ENCODE measurements at places on chromosomes 16 and 17. TPM values are rescaled to one million over a fixed set of nuclear protein-coding genes. Genes with fewer than 3 reads are reported as not detected.

DNA sequence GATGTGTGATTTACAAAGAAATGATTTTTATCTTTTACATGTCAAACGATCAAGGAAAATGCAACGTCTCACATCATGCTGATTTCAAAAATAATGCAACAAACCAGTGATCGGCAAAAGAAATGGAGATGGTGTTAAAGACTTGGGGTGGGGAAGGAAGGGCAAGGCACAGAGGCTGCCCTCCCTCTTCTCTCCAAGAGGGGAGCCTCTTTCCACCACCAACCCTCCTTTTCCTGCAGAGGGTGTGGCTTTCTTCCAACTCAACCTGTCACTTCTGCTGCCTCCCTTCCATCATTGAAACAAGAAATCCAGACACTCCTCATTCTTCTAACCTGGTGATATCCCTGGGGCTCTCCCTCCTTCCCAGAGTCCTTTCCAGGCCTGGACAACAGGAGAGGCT lies 320.8 kb downstream of the SLC39A11 start:
- no peak for DNase-seq

- no peak for DNase-seq
These were observed 199.8 kb upstream of the WSCD1 start for GRCh38 chr17:5870231-5870953.

The TBC1D3E gene
- not detected for polyA plus RNA-seq

The SEPTIN1 gene
- polyA plus RNA-seq = 0.44 TPM

The SLC43A2 gene
- polyA plus RNA-seq = 6.8 TPM

The GINS2 gene
- 0.15 TPM for polyA plus RNA-seq

GRCh38 chr17:8418471-8418870 lies 17.2 kb upstream of the NDEL1 start:
- DNase-seq = no peak

DNA sequence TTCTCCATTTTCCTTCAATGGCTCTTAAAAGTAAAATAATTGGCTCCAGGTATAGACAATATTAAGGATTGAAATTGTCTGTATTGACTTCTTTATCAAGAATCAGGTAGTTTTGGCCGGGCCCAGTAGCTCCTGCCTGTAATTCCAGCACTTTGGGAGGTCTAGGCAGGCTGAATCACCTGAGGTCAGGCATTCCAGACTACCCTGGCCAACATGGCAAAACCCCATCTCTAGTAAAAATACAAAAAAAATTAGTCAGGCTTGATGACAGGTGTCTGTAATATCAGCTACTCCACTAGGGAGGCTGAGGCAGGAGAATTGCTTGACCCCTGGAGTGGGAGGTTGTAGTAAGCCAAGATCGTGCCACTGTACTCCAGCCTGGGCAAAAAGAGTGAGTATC lies 1008.5 kb upstream of the EEF2KMT start:
- no peak for DNase-seq

DNA sequence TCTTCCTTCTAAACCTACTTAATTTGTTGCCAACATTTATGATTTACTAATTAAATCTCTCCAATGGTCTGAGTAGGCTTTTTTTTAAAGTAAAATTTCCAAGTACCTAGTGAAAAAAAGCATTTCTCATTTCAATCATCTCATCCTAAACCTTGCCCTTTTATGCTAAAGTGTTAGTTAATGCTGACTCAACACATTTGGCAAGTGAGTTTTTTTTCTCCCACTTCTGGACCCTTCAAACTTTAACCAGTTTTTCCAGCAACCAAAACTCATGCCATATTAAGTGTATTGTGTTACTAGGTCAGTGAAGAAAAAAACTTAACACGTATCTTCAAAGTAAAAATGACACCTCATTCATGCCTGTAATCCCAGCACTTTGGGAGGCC lies 5.3 kb downstream of the AP1G1 start:
- no peak for DNase-seq

- DNase-seq = no peak
These were observed 139.3 kb downstream of the IRF8 start for GRCh38 chr16:86037999-86038925.

DNA sequence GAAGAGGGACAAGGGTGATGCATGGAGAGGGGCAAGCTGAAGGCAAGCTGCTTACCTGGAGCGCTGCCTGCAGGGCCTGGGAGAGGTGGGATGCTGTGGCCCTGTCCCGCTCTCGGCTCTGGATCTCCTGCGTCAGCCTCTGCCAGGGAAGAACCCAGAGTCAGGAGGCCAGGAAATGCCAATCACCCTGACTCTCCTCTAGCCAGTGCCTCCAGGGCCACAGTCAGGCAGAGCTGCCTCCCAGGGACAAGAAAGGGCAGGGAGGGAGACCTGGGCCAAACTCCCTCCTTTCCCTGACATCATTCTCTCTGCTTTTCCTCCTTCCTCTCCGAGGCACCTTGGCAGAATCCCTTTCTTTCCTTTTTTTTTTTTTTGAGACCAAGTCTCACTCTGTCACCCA lies 11.3 kb downstream of the CDK3 start:
- DNase-seq = no peak

The KRT36 gene
- not detected for polyA plus RNA-seq

DNA sequence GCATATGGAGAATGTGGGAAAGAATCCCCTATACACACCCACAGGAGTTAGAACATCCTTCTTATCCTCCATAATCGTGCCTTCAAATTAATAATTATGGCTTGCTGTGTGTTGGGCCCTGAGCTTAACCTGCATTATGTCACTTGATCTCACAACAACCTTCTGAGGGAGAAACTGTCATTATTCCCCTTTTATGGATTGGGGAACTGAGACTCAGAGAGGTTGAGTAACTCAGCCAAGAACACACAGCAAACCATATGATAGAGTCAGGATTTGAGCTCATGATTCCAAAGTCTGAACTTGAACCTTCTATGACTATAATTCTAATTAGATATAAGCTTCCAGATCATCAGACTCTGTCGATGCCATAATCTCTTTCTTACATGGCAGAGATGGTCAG lies 114.2 kb upstream of the CACNG3 start:
- no peak for DNase-seq

GRCh38 chr17:71229070-71229469 lies 891.8 kb upstream of the SOX9 start:
- DNase-seq = no peak

The NPIPB2 gene
- polyA plus RNA-seq = 4.0 TPM

The KRT20 gene
- polyA plus RNA-seq = 0.12 TPM

The STAT5B gene
- 20.3 TPM for polyA plus RNA-seq

GRCh38 chr16:8660841-8661301 lies 13.5 kb upstream of the ABAT start:
- DNase-seq = peak; percentile 49

DNA sequence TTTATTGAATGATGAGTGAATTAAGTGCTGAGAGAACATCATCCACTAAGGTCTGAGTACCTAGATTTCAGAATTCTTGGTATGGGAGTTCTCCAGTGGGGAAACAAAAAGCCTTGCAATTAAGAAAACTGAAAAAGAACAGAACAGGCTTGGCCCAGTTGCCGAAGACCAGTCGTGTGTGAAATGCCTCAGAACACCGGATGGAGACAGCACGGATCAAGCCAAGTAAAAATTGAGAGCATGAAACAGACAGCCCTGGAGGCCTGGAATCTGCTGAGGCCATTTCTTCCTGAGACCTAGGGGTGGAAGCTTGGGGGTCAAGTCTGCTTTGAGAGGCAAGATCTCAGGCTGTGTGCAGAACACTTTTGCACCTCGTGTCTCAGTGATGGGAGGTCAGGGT lies 43.3 kb downstream of the GRIN2A start:
- no peak for DNase-seq
